ENCODE measurements at places on chromosomes 2 and 18.

- DNase-seq, result no peak
These were observed 772.2 kb downstream of the SUCLG1 start for GRCh38 chr2:83686863-83687262.

- DNase-seq, result no peak
These were observed 205.5 kb downstream of the RPIA start for GRCh38 chr2:88896971-88897370.

- no peak for DNase-seq
These were observed 693 bp upstream of the PDK1 start for GRCh38 chr2:172555272-172555521.

GRCh38 chr2:33681364-33681757, 82.3 kb upstream of the FAM98A start:
- no peak for DNase-seq

- no peak for DNase-seq
These were observed 31.5 kb upstream of the NFE2L2 start for GRCh38 chr2:177296040-177296439.

All from nephron progenitor cell (in vitro differentiated cells).